ENCODE measurements at places on chromosomes 11 and 22. TPM values are rescaled to one million over a fixed set of nuclear protein-coding genes. Genes with fewer than 3 reads are reported as not detected.

Gene OR52N4
- total RNA-seq = 0.16 TPM

Gene APOBEC3G
- 56.7 TPM for total RNA-seq

Gene KLHL35
- 2.5 TPM for total RNA-seq

Gene CHRDL2
- total RNA-seq = not detected

Gene MS4A15
- not detected for total RNA-seq

Gene CAT
- total RNA-seq = 19.1 TPM

DNA sequence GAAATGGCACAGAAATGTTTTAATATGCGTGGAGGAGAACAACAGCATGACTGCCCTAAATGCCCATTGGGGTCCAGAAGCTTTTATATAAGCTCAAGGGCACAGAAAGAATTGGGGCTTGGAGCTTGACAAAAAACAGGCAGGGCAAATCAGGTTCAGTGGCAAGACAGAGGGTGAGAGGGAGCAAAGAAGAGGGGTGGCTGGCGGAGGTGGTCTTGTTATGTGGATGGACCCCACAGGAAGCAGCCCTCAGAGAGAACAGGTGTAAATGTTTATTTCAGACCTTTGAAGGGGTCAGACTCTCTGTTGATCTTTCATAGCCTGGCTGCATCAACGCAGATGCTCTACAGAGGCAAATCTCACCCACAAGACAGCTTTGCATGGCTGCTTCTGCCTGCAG lies 213.1 kb upstream of the B3GAT1 start:
- DNase-seq = no peak

GRCh38 chr11:13304655-13305335 lies 27.2 kb downstream of the BMAL1 start:
- no peak for DNase-seq

GRCh38 chr11:91913407-91913806 lies 311.2 kb upstream of the FAT3 start:
- no peak for DNase-seq

GRCh38 chr22:47439643-47440265 lies 677.3 kb downstream of the TBC1D22A start:
- DNase-seq = no peak

- no peak for DNase-seq
These were observed 24.7 kb downstream of the ALG9 start for GRCh38 chr11:111846636-111847035.

DNA sequence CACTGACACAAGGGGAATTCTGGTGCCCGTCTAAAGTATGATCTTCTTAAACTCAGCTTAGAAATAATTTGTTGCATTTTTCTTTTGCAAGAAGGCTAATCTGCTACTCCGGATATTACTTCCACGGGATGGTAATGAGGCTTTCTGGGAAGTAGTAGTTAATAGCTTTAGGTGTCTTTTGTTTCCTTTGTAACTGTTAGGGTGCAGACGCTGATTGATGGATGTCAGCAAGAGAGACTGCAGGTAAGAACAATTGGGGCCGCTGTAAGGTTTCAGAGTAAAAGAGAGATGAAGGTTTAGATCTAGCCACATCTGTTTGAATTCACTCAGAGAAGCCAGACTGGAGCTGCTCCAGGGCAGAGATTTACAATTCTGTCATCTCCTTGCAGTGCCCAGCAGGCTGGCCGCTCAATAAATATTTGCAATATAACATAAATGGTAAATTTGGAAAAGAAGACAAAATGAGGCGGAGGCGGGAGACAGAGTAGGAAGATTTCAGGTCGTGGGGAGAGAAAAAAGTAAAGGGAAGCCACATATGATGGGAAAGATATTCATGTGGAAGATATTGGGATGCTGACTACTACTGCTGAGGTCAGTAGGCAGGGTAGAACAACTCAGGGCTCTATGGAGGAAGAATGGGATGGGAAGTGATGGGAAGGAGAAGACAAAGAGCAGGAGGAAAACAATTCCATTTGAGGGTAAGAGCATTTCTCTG lies 320.5 kb downstream of the AASDHPPT start:
- no peak for DNase-seq

DNA sequence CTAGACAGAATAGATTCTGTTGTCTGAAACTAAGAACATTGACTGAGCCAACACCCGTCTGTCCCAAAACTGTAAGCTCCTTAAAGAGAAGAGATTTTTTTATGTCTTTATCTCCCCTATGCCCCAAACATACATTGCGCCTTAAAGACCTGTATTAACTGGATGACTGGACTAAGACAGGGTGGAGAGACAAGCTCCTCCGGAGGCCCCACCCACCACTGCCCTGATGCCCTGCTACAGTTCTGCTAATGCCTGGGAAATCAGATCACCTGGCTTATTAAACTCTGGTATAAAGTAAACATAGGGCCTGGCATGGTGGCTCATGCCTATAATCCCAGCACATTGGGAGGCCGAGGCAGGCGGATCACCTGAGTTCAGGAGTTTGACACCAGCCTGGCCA lies 203.7 kb downstream of the TENM4 start:
- DNase-seq = no peak

DNA sequence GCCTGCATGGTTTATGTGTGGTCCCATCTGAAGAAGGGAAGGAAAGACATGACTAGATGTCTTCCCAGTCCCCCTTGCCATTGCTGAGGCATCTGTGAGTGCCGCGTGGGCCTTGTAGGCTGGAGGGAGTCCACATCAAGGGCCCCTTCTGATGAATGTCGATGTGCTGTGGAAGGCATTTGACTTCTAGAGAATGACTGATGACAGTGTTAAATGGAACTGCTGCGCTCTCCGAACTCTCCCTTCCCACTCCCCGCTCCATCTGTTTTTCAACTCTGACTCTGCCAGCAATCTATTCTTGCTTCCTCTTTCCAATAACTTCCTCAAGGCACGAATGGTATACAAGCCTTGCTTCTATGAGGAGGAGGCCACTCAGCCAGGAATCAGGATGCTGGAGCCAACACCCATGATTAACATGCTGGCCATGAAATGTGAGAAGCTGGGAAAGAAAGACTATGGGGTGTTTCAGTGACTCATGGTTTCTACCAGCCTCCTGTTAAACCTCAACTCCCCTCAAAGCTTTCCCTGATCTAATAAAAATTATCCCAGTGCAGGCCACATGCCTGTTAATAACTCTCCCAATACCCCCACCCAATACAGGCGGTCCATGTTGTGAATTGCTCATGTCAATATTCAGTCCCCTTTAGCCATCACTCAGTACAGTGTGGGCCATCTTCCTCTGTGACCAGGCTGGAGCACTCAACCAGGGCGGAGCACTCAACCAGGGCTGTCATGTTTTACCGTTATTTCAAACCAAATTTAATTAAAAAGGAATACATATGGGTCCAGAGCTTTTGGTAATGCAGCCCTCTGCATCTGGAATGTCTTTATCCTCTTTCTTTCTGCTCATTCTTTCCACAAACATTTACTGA lies 46.4 kb upstream of the TBCEL start:
- no peak for DNase-seq

- DNase-seq = peak; percentile 26
These were observed at the start of gene TSPAN18 for GRCh38 chr11:44726283-44727113. TSPAN18 (plus strand) TSS chr11:44726962; CDS start chr11:44906417, 179,455 bp downstream.

GRCh38 chr11:72012897-72013721 lies 14.4 kb downstream of the IL18BP start:
- DNase-seq = no peak

Measured in activated T-helper 1 cell treated with anti-CD3 and anti-CD28 coated beads, Interleukin-12 subunit alpha, Interleukin-12 subunit beta, Interleukin-2, Interleukin-4 antibody, amounts not matched to agents 30 ng/mL and 10 ng/mL and 1 ng/mL, durations not matched to agents 14 hours and 24 hours and 36 hours (primary cell).